ENCODE measurements at places on chromosomes 16 and 17.
A peak's percentile ranks its signal among the peaks of the same experiment; 100 is the strongest.

DNA sequence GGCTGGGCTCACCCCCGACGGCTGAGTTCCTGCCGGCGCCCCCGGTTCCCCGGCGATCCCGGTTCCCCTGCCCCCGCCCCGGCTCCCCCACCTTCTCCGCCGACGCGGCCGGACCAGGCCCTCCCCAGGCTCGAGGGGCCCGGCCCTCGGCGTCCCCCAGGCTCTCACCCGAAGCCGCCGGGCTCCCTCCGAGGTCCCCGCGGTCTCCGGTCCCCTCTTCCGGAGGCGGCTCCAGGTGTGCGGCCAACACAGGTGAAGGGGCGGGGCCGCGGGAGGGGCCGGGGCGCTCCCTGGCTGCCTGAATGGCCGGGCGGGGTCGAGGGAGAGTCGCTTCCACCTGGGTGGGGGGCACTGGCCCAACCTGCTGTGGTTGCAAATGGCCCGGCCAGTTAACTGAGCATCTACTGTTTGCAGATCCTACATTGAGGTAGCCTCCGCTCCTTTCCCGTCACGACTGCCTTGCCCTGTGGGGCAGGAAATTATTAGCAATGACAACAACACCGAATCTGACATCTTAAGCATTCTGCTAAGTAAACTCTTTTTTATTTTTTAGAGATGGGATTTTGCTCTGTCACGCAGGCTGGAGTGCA is at the start of gene BICDL2:
TSS of gene BICDL2 (minus strand) at position 219 of the 590 bp plus-strand sequence. CDS start 1,448 bp downstream, outside the sequence.
- DNase-seq = no peak

- no peak for DNase-seq
Measured at GRCh38 chr17:29086628-29087332, 43.8 kb downstream of the PIPOX start.

DNA sequence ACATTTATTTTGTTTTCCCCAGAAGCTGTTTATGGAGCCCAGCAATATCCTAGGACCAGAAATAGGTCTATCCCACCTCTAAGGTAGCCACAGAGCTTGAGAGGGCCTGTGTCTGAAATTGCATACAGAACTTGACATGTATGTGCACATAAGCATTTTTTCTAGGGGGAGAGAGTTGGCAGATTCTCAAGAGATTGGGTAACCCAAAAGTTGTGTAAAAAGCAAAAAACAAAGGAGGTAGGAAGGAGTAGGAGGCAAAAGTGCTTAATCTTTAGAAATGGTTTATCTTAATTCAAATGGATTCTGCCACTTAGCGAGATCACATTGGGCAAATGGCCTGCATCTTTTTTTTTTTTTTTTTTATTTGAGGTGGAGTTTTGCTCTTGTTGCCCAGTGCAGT is 3.5 kb downstream of the PLK1 start:
- no peak for DNase-seq

DNA sequence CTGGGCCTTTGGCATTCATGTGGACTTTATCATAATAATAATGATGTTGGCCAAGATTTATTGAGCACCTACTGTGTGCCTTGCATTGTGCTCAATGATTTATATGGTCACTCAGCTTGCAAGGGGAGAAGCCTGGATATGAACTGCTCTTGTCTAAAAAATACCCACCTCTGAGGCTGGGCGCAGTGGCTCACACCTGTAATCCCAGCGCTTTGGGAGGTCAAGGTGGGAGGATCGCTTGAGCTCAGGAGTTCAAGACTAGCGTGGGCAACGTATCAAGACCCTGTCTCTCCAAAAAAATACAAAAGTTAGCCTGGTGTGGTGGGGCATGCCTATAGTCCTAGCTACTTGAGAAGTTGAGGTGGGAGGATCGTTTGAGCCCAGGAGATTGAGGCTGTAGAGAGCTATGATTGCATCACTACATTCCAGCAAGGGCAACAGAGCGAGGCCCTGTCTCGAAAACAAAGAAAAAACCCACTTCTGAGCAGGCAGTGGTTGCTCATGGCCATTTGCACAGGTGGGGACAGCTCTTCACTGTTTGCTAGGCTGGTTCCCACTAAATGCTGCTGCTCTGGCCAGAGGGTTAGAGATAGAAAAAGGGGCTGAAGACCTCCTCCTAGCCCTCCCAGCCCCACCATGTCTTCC is 4.3 kb upstream of the ADGRG1 start:
- DNase-seq = no peak

- no peak for DNase-seq
Measured at GRCh38 chr17:79850571-79851460, 11.6 kb upstream of the CBX4 start.

DNA sequence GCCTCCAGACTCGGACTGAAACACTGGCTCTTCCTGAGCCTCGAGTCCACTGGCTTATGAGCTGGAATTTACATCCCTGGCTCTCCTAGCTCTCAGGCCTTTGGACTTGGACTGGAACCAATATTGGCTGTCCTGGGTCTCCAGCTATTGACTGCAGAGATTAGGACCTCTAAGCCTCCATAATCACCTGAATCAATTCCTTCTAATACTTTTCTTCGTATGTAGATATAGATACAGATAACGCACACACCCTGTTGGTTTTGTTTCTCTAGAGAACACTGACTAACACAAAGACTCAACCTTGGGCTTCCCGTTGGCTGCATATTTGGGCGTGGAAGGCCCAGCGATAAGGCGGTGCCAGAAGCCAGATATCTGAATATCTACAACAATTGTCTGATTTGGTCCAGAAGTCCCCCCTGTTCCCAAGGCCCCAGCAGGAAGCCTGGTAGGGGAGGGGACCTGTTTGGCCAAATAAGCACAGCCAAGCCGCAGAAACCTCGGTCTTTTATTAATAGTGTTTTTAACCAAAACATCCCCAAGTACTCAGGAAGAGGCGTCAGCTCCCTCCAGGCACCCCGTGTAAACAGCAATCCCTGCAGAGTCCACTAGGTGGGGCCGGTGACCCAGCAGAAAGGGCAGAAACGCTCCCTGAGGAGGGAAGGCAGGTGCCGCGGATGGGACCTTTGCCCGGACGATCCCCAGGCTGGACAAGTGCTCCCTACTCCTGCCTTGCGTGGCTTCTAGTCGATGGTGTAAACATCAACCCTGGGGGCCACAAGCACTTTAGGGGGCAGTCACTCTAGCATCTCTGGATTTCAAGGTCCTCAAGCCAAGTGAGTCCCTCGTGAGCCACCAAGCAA is 57.0 kb downstream of the ABR start:
- peak; percentile 69 for DNase-seq

DNA sequence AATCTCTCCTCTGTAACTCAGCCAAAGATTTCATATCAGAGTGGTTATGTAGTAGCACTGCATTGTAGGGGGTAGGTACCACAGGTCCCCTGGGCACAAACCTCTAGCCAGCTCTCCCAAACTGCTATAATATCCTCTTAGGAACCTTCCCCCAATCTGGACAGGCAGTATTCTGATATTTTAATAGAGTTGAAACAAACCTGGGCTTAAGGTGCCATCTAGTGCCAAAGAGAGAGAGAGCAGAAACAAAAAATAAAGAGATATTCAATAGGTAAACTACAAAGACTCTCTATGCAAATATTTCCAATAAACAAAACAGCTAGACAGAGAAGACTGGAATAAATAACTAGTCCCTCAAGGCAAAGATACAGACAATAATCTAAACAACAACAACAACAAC is 1070.0 kb downstream of the CDH11 start:
- no peak for DNase-seq

Data from CD4-positive, alpha-beta memory T cell (primary cell).